ENCODE measurements at places on chromosomes 12 and 14.

DNA sequence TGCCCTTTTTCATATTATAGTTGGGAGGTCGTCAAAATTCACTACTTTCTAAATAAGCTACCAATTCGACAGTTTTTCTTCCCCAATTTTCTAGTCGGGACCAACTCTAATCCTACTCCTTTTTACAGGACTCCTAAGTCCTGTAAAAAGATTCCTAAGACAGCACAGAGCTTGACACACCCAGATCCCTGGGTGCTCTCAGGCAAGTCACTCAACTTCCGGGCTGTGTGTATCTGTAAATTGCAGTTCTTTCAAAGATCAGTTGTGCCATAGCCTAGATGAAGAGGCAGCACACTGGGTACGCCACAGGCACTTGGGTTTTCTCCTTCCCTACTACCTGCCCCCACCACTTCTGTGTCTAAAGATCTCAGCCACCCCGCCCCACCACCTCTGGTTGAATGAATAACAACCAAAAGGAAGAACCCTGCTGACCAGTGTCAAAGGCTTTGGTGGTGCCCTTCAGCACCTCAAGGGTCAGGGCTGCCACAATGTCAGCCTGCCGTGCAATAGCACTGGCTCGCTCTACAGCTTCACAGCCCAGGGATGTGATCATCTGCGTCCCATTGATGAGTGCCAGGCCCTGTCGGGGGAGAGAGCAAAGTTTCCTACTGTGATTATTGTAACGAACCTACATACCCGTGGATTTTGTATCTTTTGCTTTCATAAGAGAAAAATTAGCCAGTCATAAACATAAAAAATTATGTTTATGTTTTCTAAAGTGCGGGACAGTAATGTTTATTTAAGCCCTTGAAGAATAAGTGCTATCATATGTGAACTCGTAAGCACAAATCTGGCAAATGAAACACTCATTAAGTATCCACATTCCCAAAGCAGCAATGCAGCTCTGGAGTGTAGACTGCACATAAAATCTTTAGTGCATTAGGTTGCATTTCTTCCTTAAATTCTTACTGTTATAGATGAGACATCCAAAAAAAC, 9.2 kb downstream of the HAL start:
- no peak for DNase-seq

GRCh38 chr12:1872001-1872400, 46.5 kb downstream of the CACNA2D4 start:
- no peak for DNase-seq

GRCh38 chr12:105935106-105935505, 203.6 kb downstream of the NUAK1 start:
- DNase-seq = no peak

DNA sequence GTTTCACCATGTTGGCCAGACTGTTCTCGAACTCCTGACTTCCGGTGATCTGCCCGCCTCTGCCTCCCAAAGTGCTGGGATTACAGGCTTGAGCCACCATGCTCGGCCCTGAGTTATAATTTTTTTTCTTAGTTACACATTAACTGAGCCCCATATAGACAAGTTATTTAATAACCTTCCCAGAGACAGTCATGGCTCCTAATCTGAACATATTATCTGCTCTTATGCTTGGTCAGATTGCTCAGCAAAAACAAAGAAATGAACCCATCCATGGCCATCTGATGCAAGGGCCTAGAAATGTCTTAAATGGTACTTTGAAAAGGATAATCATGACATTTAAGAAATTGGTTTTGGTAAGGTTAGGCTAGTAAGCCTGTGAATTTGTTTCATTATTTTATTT, 13.0 kb downstream of the SAMD15 start:
- DNase-seq = no peak

- DNase-seq = no peak
These were observed 3.5 kb downstream of the FBXO34 start for GRCh38 chr14:55274751-55275150.
